DMS 273 treated with DMSO at 0.1 percent for 48 hours (cell line): ENCODE measurements at places on chromosomes 16 and 17.

GRCh38 chr17:76781056-76781982 lies 43.4 kb downstream of the MFSD11 start:
- no peak for DNase-seq

DNA sequence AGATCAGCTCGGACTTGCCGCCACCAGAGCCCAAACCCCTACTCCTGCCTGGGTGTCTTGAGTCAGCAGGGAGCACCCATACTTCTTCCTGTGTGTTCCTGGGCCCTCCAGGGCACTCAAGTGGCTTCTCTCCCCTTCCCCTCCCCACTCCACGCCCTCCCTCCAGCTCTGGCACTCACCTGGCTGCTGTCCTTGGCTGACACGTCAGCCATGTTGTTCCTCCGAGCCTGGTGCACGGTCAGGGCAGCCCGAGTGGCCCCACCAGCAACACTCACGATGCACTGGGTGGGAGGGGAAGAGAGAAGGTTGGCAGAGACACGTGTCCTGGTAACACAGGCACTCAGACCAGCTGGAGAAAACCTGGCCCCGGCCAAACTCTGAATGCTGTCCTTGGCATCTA lies 11.5 kb downstream of the RUSF1 start:
- no peak for DNase-seq

DNA sequence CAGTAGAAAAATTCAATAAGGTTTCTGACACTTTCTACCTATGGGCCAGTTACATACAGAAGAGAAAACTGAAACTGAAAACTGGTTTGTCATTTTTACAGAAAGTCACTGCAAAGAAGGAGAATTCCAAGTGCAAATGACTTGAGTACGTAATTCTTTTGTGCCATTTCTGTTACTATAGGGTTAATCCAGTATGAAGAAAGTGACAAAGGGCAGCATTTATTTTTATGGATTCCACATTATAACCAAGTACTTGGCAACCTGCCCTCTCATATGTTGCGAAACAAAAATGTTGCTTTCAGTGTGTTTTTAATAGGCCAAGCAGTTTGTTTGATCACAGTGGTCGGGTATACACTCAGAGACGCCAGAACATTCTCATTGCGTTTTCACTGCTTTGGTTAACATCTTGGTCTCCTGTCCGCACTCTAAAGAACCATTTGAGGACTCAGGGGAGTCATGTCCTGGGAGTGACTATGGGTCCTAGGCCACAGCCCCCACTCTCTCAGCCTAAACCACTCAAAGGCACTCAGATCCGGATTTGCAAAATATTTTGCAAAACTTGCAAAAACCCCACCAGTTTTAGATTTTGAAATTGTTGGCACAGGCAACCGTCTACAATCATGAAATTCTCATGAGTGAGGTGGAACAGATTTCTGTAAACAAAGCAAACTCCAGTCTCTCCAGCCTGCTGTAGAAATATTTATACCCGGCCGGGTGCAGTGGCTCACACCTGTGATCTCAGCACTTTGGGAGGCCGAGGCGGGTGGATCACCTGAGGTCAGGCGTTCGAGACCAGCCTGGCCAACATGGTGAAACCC lies 15.4 kb upstream of the HELZ start:
- no peak for DNase-seq

- no peak for DNase-seq
Measured at GRCh38 chr16:85861095-85861825, 37.7 kb upstream of the IRF8 start.

- DNase-seq = no peak
Measured at GRCh38 chr16:53093162-53093744, 38.5 kb downstream of the CHD9 start.

GRCh38 chr17:40315678-40316570 lies 6.9 kb downstream of the RARA start:
- no peak for DNase-seq

- DNase-seq = no peak
Measured at GRCh38 chr16:30895627-30896260, 670 bp upstream of the CTF1 start.

DNA sequence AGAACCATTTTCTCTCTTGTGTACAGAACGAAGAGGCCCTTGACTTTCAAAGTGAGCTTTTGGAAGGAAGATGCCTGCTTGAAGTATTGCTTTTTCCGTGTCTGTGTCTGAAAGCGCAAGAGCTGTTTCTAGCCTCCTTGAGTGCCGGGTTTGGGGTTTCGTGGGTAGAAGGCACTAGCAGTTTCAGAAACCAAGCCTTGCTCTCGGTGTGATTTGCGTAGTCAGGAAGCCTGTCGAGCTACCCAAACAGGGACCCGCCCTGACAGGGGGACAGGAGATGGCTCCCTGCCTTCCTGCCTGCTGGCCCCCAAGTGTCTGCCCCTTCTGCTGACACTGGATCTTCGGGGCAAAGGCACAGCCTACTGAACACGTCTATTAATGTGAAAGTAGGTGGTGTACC lies 322.0 kb downstream of the MAF start:
- no peak for DNase-seq

- no peak for DNase-seq
Measured at GRCh38 chr16:79621027-79621426, 20.5 kb upstream of the MAF start.
